Inflammatory macrophage treated with lipopolysaccharide for 1 hour (primary cell): ENCODE measurements at places on chromosomes 3 and 15.

DNA sequence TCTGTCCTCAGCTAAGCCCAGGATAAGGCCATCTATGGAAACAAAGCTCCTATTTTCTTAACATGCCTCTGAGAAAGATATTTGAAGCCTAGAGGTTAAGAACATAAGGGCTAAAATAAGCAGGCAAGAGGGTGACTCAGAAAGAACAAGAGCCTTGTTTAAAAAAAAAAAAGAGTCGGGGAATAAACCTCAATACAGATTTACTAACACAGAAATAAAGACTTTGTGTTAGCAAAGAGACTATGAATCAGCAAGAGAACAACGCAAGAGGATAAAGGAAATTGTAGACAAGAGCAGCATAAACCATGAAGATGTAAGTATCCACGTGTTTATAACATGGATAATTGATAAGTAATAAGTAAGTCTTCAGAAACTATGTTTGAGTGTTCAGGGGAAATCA is 36.0 kb downstream of the RAB27A start:
- DNase-seq = peak; percentile 38

- no peak for DNase-seq
Observed at GRCh38 chr3:55297706-55298105, 189.4 kb downstream of the WNT5A start.

- DNase-seq = no peak
Observed at GRCh38 chr15:71707230-71708050, 102.9 kb upstream of the NR2E3 start.

- DNase-seq = no peak
Observed at GRCh38 chr3:133472889-133473288, 73.0 kb downstream of the BFSP2 start.

- DNase-seq = no peak
Observed at GRCh38 chr3:62793946-62794345, 81.3 kb downstream of the CADPS start.

GRCh38 chr3:111621535-111621934 is 26.4 kb upstream of the ZBED2 start:
- DNase-seq = no peak

DNA sequence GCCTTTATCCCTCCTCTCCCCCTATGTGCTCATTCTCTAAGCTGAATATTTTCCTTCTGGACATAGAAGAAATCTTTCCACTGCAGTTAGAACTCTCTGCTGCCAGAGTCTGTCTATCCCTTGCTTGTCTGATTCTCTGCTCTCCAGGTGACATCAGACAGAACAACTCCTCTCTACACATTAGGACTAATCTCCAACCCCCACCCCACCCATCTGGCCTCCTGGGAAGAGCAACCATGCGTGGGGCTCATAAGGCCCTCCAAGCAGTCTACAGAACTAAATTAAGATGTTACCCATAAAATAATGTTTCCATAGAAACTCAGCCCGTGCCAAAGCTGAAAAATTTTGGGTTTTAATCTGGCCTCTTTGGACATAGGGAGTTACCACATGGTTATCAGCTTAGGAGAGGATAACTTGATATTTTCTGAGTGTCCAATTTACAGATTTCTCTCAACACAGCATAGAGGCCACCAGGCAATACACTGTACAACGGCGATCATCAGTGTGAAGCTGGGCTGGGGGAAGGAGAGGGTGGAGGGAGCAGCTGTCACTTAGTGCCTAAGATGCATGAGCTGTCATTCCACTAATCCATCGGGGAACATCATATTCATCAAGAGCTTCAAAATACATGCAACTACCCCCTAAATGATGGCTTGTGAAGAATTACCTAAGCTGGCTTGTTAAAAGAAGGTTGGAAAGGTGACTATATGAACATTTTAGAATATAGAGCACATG is 199.4 kb downstream of the CLSTN2 start:
- no peak for DNase-seq

- no peak for DNase-seq
Observed at GRCh38 chr15:72682772-72683171, 3.2 kb downstream of the HIGD2B start.

- DNase-seq = peak; percentile 91
Observed at GRCh38 chr15:70348581-70349344, 251.0 kb upstream of the TLE3 start.

DNA sequence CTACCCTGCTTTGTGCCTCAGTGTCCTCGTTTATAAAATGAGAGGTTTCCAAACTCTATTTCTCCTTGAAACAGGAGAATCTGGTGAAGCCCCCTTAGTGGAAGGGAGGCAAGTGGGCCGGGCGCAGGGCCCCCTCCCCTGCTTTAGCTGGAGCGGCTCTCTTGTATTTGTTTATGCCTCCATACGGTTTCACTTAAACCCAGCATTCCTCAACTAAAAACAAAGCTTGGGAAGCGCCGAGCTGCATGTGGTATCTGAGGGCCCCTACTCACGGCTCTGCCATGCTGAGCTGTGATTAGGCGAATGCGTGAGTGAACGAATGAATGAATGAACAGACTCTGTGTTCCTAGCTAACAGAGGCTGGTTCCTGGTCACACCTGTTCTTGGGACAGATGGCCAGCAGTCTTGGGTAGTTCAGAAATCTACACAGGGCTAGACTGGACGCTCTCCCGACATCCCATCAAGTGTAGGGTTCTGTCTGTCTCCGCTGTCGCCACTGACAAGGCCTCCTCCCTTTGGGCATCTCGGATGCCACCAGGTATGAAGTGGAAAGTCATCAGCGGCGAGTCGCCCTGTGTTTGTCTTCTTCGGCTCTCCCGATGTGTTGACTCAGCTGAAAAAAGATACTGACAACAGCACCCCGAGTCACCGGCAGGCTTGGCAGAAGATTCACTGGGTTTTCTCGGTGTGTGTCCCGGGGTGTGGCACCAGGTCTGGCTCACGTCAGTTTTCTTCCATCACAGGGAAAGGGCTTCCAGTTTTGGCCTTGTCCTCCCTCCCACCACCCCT is 42.4 kb upstream of the VPS8 start:
- no peak for DNase-seq

DNA sequence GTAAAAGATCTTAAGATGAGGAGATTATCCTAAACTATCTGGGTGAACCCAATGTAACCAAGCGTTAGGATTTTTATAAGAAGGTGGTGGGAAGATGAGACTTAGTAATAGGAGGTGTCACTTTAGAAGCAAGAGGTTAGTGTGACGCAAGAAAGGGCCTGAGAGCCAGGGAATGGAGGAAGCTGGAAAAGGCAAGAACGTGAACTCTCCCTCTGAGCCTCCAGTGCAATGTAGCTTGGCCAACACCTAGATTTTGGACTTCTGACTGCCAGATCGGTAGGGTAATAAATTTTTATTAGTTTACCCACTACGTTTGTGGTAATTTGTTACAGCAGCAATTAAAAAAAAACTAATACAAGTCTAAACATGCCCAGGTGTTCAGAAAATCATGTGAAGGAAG is 20.8 kb upstream of the CNTN6 start:
- DNase-seq = no peak

GRCh38 chr3:124938896-124939295 is 4.3 kb upstream of the MUC13 start:
- no peak for DNase-seq
